WERI-Rb-1 (cell line): ENCODE measurements at places on chromosomes 16 and 17.

DNA sequence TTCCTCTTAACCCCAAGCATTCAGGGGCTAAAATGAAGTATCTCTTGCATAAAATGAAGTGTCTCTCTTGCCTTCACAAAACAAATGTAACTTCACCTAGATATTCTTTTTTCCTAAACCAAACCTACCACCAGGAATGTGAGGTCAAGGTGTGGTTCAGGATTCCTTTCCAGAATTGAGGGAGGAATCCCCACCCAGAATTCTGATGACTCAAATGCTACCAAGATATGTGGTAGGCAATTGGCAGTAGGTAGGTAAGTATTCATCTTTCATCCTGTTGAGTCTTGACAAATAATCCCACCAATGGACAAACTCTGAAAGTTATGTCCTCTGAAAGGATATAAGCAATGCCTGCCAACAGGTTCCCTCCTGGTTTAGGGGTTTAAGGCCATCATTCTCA, 26.2 kb downstream of the TRIM16 start:
- no peak for DNase-seq

DNA sequence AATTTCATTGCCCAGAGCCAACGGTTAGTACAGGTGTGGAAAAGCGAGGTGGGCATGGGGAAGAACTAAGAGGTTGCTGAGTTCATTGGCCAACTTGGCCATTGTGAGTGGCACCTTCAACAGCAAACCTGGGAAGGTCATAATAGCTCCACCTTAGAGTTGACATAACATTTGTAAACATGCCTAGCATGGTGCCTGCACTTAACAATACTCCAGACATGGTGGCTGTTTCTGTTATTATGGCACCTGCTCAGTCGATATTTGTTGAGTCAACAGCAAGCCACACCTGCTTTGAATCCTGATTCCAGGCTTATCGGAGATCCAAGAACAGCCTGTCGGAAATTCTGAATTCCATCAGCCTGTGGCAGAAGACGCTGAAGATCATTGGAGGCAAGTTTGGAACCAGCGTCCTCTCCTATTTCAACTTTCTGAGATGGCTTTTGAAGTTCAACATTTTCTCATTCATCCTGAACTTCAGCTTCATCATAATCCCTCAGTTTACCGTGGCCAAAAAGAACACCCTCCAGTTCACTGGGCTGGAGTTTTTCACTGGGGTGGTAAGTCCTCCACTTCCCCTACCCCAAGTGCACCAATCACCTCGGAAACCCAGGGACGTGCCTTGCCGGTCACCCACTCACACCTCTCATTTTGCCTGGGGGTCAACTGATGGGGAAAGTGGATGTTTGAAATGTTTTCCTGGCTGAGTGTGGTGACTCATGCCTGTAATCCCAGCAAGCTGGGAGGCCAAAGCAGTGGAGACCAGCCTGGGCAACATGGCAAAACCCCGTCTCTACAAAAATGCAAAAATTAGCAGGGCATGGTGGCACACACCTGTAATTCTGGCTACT, 46.0 kb downstream of the TMC5 start:
- DNase-seq, result no peak

- DNase-seq, result no peak
Measured at GRCh38 chr16:72952811-72953271, 95.1 kb downstream of the ZFHX3 start.

DNA sequence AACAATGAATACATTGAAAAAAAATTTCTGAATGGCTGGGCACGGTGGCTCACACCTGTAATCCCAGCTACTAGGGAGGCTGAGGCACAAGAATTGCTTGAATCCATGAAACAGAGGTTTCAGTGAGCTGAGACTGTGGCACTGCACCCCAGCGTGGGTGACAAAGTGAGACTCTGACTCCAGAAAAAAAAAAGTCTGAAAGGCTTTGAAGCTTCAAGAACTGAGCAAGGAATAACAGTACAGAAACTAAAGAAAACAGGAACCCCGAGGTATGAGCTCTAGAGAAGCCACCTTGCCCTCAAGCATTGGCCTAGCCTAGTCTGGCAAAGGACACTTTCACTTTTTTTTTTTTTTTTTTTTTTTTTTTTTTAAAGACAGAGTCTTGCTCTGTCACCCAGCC, 45.0 kb downstream of the TEX2 start:
- DNase-seq, result no peak

DNA sequence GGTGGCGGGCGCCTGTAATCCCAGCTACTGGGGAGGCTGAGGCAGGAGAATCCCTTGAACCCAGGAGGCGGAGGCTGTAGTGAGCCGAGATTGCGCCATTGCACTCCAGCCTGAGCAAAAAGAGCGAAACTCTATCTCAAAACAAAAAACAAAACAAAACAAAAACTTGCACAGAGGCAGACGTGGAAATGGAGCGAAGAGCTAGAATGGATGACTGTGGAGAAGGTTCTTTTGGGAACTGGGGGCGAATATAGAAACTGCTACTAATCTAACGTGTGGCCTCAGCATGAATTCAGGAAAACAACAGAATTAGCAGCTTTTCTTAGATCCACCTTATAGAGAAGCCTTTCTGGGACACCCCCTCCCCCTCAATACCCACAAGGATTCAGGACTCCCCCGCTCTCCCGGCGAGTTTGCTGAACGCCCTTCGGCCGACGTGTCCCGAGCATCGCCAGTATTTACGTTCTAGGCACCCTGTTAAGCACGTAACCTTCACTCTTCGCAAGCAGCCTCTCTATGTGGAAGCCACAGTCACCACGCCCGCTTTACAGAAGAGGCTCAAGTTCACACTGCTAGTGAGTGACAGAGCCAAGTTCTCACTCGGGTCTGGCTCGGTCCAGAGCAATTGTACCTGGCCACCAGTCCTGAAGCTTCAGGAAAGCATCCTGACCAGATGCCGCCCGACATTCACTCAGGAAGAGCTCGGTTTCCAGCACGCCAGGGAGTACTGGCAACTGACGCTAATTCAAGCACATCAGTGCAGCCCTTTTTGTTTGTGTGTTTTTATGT, 13.3 kb upstream of the ABR start:
- DNase-seq, result no peak

DNA sequence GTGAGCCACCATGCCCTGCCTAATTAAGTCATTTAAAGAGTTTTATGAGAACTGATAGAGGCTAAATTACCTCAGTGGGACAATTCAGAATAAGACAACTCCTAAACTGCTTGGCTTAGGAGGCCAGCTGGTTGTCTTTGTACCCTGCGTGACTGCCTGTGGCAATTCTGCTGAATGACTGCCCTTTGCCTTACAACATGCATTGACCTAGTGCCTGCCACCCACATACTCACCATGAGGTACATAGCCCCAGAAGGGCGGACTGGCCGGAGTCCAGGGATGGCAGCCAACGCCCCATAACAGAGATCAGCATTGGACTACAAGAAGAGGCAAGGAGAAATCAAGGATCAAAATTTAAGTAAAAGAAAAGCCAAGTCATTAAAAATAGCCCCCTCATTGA, 7.3 kb downstream of the TAT start:
- DNase-seq, result no peak

GRCh38 chr17:31427684-31428083, 36.2 kb downstream of the RAB11FIP4 start:
- no peak for DNase-seq

DNA sequence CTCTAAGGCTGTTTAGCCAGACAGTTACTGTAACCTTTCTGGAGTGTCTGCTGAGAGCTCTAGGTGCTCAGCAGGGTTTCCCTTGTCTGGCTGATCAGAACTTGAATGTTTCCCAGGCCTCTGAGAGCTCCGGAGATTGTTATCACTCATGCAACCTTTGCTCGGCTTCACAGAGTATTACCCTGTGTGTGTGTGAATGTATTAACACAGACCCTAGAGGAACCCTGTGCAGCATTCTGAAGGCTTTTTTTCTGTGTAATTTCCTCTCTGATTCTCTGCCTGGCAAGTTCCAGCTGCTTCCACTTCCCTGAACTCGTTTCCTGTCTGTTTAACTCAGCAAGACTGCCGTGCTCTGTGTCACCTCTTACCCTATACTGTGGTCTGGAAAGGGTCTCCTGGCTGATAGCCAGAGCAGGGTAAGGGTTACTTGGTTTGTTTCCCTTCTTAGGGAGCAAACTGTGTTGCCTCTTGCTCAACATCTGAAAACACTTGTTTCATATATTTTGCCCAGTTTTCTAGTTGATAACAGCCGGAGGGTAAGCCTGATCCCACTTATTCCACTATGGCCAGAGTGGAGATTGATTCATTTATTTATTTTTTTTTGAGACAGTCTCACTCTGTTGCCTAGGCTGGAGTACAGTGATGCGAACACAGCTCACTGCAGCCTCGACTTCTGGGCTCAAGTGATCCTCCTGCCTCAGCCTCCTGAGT, 21.7 kb downstream of the PRMT7 start:
- DNase-seq, result no peak

GRCh38 chr16:19854543-19854876, 30.1 kb downstream of the GPRC5B start:
- DNase-seq, result no peak

- DNase-seq, result no peak
Measured at GRCh38 chr17:43808076-43808475, 24.9 kb downstream of the MPP3 start.

DNA sequence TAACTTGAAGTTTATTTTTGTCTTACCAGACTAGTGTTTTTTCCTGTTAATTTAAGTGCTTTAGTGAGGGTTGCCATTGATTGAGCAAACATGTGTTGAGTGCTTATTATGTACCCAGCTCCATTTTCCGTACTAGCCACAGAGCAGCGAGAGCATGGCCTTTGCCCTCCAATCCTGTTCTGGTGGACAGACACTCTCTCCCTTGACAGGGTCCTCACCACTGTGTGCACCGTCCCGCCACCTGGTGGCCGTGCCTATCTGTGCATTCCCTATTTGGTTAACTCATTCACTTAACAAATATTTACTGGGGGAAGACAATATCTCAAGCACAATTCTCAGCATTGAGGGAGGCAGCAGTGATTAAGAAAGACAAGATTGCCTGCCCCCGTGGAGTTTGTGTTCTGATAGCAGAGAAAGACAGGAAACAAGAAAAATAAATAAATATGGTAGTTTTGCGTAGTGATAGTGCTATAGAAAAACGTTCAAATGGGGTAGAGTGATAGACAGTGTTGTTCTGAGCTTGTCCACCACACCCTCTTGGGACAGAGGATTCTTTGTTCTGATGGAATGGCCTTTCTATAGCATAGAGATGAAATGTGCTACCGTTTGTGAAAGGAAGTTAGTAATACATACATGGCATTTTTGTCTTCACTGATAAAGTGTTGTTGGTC, 13.0 kb downstream of the CDH13 start:
- DNase-seq, result peak; percentile 53

DNA sequence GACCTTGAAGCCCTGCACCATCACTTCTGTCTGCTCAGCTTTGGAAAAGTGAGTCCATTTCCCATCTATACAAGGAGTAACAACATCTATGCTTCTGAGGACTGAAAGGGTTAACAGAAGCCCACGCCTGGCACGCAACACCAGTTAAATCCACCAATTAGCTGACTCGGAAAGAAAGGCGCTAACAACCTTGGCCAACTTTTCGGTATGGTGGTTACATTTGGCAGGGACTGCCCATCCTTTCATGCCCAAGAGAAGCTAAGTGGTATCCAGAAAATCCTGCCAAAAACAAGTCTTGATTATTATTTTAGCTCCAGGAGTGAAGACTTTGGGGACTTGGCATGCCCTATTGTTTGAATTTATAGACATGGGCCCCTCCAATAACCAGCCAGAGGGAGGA, 202.3 kb upstream of the RPL38 start:
- DNase-seq, result no peak

- DNase-seq, result no peak
Measured at GRCh38 chr17:16081507-16082087, 82.0 kb downstream of the TTC19 start.

DNA sequence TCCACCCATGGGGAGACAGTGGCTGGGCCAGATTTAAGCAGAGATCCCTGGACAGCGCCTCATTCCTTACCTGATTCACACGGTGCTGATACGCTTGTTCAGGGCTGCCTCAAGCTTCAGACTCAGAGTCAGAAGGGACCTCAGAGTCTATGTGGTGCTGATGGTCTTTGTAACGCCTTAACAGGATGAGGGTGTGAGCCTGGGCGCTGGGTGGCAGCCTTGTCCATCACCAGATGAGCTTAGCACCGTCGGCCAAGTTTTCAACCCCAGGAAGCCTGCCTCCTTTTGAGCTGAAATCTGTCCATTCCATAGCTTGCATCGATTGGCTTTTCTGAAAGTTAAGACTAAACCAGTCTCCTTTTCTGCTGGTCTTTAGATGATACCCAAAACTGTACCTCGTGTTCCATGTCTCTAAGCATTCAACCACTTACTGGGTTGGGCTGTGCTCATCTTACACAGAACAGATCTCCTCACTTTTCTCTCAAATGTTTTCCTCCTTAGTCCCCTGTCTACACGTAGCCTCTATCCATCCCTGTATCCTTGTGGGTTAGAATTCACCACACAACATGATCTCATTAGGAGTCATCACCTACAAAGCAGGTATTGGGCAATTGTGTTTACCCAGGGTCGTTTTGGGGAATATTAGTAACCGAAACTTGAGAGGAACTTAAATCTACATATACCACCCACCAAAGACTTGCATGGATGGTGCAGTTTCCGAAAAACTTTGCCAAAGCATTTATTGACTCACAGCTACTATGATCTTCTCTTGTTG, 573.4 kb downstream of the CDH13 start:
- DNase-seq, result peak; percentile 26

- DNase-seq, result peak; percentile 58
Measured at GRCh38 chr17:64096037-64096436, 33.9 kb downstream of the ERN1 start.

DNA sequence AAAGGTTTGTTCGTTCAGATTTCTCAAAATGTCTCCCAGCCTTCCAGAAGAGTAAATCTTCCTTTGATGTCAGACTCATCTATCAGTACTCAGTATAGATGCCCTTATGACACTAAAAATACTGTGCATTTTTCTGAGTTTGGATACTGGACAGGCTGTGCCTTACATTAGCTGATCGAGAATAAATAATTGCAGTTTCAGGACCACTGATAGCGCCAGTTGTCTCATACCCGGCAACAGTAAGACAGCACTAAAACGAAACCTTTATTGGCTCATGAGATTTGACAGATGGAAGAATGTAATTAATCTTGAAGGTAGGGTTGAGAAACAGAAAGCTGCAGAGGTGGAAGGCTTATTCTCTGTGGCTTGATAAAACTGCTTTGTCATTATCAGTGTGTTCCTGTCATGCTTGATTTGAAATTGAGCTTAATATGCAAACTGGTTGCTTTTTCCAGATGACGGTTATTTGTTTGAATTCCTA, 1.2 kb downstream of the ATP6V0A1 start:
- DNase-seq, result no peak

- DNase-seq, result no peak
Measured at GRCh38 chr17:37673386-37673785, 30.1 kb upstream of the DDX52 start.

- DNase-seq, result no peak
Measured at GRCh38 chr16:66418165-66418962, 8.7 kb upstream of the BEAN1 start.

GRCh38 chr16:82924075-82924854, 297.5 kb downstream of the CDH13 start:
- DNase-seq, result no peak

DNA sequence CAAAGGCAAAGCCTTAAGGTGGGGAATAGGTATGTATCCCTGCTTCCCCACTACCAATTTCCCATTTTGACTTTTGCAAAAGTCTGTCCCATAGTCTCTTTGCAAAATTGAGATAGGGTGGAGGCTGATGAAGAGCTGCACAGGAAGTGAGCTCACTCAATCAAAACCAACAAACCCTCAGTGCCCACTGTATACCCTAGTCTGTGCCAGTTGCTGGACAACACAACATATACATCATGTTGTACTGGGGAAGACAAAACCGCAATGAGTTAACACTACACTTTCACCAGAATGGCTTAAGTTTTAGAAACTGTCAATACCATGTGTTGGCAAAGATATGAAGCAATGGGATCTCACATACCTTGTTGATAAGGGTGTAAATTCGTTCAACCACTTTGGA, 40.4 kb upstream of the AXIN2 start:
- no peak for DNase-seq
